ENCODE measurements at places on chromosomes 1 and 21.
A peak's percentile ranks its signal among the peaks of the same experiment; 100 is the strongest.

- DNase-seq: no peak
Measured at GRCh38 chr1:162599451-162599850, 32.8 kb upstream of the DDR2 start.

- DNase-seq: peak; percentile 75
Measured at GRCh38 chr1:245155272-245156040, 671 bp downstream of the KIF26B start.

DNA sequence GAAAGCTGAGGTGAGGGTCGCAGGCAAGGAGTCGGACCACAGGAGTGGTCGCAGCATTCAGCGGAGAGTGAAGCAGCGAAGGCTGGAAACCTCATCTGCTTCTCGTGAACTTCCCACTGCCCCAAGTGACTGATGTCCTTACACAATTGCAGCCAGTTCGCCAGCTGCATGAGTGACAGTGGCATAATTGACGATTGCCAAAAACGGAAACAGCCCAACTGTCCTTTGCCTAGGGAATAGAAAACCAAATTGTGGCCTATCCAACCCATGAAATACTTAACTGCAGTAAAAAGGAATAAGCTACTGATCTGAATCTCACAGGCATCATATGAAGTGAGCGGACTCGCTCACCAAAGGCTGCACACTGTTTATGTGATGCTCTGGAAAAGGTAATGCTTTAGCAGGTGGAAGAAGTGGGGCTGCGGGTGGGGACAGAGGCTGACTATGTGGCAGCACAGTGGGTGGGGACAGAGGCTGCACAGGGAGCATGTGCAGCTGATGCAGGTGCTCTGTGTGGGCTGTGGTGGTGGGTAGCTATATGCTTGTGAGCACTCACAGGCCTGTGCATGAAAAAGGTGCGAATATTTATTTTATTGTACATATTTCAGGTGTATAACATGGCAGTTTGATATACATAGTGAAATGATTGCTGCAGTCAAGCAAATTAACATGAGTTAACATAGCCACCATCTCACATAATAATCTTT is 4.2 kb upstream of the NLRP3 start:
- no peak for DNase-seq

DNA sequence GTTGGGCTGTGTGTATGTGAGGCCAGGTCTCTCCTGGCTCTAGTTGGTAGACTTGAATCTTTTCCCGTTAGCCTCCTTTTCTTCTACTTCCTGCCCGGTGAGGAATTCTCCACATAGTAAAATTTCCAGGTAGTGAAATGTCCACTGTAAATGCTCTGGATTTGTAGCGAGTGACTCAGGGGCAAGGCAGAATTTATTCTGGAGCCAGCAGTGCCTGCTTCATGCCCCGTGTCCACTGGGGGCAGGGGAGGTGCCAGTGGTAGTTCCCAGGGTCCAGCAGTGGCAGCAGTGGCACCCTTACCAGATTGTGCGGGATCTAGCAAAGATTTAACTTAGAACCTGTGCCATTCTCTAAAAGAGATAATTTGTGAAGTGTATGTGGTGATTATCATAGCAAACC is 74.5 kb upstream of the USP24 start:
- DNase-seq: no peak

DNA sequence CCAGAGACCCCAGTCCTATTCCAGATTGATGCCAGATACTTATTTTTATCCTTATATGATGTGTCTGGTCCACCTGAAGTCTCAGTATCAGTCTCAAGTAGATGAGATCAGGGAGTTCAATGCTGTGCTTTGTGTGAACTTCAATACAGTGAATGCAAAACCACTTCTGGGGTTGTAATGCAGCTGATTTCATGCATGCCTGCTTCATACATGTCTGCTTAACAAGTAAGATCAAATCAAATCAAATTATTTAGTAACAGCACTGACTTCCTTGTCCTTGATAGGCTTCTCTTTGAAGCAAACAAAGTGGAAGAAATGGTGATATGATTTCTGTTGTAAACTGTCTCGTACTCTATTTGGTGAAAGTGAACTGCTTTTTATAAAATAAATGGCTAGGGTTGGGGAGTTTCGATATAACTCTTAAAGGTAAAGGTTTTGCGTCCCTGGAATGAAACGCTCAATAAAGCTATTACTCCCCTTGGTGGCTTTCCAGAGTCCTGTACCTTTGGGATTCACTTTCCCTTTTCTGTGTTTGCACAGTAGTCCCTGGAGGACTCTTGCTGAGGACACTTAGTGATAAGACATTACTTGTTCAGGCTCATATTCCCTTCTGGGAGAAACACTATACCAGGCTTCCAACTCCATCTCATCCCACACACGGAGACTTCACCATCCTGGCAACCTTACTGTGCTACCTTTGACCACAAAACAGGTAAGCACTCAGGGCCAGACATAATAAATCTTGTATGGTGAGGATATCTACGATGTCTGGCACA is 59.3 kb downstream of the FH start:
- peak; percentile 56 for DNase-seq

- no peak for DNase-seq
Measured at GRCh38 chr1:158154501-158154900, 26.2 kb upstream of the CD1D start.

DNA sequence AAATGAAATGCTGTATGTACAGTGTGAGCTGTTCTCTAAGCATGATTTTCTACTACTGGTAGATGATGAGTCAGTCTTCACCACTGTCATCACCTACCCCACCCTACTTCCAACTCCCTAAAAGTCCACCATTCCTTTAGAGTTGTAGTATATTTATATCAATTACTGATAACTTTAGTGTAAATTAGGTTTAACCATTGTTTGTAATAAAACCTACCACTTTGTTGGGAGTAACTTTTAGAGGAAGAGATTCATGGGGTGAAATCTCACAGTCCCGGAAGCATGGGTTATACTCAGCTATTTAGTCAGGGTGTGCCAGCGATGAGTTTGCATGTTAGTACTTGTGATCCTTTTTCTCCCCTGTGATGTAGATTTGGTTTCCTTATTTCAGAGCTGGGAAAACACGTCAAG is 17.1 kb downstream of the MORC3 start:
- no peak for DNase-seq

DNA sequence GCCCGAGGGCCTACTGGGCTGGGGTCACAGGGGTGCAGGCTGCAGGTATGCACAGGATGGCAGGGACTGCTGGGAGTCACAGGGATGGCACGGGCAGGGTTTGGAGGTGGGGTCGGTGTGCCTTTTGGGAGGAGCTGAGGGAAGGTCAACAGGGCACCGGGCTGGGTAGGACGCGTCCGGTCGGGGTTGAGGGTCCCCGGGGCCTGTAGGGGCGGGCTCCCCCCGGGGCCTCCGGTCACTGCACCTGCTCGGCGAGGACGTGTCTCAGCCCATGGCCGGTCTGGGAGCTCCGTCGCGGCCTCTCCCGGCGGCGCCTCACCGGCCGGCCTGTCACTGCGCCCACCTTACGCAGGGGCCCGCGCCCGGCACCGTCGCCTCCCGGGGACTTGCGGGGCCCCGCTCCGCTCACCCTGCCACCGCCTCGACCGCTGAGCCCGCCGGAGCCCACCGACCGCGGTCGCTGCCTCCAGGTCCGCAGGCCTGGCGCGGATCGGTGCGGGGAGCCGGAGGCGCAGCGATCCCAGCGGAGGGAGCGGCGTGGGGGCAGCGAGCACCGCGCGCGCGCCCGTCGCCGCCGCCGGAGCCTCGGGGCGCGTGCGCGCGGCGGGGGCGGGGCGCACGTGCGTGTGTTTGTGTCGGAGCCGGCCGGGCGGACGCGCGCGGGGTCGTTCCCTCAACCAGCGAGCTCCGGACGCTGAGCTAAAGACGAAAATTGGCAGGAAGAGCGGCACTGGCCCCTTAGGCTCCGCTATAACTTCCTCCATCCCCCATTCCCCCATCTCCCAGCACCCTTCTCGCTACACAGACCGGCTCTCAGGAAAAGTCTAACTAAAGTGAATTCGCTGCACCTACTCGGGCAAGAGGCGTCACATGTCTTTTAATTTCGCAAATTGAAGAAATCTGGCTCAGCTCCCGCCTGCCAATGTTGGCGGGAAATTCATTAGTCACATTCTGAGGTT is at the start of gene AMIGO1:
TSS of gene AMIGO1 (minus strand) at position 552 of the 959 bp plus-strand sequence. CDS start 815 bp downstream, outside the sequence.
- peak; percentile 59 for DNase-seq

GRCh38 chr1:8536515-8536914 is 218.6 kb downstream of the SLC45A1 start:
- no peak for DNase-seq

GRCh38 chr1:100499194-100499811 is 38.6 kb upstream of the GPR88 start:
- DNase-seq: no peak

- no peak for DNase-seq
Measured at GRCh38 chr1:157056269-157056668, 10.7 kb upstream of the ARHGEF11 start.

All from NCI-H1092 treated with DMSO at 0.1 percent for 48 hours (cell line).